CD4-positive, alpha-beta T cell treated with Interleukin-1 beta for 1 hour (primary cell): ENCODE measurements at places on chromosomes 5 and 9.
A peak's percentile ranks its signal among the peaks of the same experiment; 100 is the strongest.

DNA sequence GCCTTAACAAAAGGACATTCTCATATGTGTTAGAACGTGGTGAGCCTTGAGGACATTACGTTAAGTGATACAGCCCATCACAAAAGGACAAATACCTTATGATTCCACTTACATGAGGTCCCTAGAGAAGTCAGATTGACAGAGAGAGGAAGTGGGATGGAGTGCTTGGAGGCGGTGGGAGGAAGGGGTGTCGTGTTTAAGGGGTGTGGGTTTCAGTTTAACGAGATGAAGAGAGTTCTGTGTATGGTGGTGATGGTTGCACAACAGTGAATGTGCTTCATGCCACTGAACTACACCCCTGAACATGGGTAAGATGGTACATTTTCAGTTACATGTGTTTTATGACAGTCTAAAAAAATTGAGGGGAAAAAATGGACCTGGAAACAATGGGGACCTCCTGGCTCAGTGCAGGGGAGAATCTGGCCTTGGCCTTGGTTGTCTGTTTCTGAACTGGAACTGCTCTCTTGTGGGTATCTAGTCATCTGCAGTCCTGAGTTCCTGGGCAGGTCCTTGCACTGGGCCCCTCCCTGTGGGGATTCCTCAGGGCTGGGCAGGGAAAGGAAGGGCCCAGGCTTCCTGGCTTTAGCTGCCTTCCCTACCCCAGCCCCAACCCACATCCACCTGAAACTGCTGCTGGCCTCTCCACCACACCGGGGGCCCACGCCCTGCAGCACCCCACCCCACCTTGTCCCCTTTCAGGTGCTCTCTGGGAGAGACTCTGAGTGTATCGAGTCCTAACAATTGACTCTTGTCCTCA, 17.8 kb downstream of the LRRC8A start:
- DNase-seq: peak; percentile 40

GRCh38 chr5:117982691-117983090, 1005.7 kb downstream of the DTWD2 start:
- no peak for DNase-seq

DNA sequence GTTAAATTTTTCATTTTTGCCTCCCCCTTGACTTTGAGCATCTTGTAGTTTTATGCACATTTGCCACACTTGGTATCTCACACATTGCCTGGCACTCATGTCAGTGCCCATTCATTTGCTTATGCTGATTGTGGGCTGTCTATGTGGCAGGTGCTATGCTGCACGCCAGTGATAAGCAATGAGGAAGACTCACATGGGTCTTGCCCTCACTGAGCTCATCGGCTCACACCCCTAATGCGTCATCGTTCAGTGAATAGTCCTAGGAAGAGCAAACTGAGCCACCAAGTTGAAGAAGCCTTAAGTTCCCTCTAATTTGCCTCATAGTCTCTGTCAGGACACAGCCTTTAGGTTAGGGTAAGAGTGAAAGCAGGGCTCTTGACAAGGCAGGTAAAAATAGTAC, 209.4 kb upstream of the IL12B start:
- DNase-seq: no peak

DNA sequence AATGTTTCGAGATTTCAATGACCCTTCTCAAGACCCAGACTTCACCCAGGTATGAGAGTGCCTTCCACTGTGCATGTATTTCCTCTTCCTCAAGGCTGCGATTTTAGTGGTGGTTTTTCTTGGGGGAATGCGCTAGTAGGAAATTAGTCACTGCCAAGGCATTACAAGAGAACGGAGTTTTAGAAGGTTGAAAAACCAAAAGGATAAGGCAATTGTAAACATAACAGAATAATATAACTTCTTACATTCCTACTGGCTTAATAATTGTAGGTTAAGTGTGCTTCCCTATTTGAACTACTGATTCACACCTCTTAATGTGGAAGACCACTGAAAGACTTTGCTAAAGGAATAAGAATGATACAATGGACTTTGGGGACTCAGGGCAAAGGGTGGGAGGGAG, 38.9 kb downstream of the ACO1 start:
- DNase-seq: no peak

- no peak for DNase-seq
These were observed 62.8 kb downstream of the DAB2IP start for GRCh38 chr9:121714075-121714705.

- DNase-seq: no peak
These were observed 639.0 kb upstream of the ITGA1 start for GRCh38 chr5:52148679-52149078.

DNA sequence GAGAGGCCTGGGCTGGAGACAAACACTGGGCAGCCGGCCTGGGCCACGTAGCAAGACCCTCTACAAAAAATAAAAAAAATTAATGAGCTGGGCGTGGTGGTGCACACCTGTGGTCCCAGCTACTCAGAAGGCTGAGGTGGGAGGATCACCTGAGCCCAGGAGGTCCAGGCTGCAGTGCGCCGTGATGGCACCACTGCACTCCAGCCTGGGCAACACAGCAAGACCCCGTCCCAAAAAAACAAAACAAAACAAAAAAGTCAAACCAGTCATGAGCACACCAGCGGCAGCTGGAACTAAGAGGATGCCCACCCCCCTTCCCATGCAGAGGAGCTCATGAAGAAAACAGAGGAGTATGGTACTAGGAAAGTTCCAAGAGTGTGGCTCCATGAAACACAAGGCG, 2.2 kb upstream of the UBAC1 start:
- DNase-seq: no peak

DNA sequence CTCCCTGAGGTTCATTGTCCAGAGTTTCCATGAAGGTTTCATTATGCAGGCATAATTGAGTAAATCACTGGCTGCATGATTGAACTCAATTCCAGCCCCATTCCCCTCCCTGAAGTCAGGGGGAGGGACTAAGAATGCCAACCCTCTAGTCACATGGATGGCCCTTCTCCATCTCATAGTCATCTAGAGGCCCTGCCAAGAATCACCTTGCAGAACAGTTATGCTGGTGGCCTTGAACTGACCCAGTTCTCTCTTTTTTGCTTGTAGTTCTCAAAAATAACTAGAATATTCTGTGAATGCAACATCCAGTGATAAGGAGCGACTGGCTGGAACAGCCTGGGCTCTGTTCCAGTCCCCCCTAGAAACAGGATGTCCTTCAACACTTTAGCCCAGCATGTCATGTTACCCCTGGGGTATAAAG, 31.7 kb downstream of the SLC35A4 start:
- no peak for DNase-seq

- no peak for DNase-seq
These were observed 132.0 kb upstream of the FAM120A start for GRCh38 chr9:93319301-93319991.

- DNase-seq: no peak
These were observed 46.3 kb upstream of the TBC1D9B start for GRCh38 chr5:179953987-179954386.

GRCh38 chr5:54658010-54658409, 140.5 kb downstream of the SNX18 start:
- DNase-seq: no peak

DNA sequence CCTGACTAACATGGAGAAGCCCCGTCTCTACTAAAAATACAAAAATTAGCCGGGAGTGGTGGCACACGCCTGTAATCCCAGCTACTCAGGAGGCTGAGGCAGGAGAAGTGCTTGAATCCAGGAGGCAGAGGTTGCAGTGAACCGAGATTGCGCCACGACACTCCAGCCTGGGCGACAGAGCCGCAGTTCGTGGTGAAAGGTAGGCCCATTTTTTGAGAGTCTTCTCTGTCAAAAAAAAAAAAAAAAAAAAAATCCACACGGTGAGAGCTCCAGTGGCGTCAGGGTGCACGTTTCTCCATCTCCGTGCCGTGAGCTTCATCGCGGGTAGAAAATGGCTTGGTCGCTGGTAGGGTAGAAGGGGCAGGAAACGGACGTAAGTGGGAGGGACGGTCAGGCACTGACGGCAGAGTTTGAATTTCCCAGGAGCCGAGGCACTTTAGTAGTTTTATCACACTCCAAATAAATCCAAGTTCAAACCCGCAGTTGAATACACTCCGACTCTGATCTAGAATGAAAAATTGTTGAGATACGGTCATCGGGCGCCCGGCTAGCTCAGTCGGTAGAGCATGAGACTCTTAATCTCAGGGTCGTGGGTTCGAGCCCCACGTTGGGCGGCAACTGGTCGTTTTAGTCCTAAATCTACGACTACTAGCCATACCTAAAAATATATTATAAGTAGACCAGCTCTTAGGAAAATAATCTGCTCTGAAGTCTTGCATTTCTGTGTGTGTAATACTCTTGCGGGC, 2.4 kb upstream of the TRIM7 start:
- peak; percentile 78 for DNase-seq

DNA sequence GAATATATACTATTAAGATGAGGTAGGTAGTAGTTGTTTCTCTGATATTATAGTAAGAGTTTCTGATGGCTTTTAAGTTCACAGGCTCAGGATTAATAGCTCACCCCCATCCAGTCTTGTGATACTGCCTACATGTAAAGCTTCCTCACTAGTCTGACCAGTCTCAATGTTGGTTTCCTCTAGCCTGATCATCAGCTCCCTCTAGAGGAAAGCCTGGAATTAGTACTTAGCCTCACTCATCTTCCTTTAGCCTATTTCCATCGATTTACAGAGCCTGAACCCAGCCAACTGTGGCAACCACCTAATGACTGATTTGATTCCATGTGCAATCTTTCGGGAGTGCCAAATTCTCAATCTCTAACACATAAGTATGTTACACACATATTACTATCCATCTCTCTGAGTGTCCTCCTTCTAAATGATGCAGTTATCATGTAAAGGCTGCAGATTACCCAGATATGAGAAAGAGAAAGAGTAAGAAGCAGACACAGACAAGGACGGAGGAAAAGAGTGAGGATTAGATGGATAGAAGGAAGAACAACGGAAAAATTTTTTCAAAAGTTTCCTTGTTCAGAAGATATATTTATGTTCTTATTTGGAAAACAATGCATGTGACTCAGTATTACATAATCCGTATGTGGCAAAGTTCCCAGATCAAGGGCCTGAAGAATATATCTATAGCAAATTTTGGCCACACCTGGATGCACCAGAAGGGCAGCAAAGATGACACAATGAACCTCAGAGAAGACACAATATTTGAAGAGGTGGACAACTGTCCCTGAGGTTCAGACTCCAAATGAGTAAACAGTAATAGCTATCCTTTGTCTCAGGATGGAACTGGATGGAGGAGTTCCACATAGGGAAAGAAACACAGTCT, 333.7 kb downstream of the ELAVL2 start:
- no peak for DNase-seq

- DNase-seq: no peak
These were observed 193.8 kb upstream of the HMHB1 start for GRCh38 chr5:143618141-143618540.

DNA sequence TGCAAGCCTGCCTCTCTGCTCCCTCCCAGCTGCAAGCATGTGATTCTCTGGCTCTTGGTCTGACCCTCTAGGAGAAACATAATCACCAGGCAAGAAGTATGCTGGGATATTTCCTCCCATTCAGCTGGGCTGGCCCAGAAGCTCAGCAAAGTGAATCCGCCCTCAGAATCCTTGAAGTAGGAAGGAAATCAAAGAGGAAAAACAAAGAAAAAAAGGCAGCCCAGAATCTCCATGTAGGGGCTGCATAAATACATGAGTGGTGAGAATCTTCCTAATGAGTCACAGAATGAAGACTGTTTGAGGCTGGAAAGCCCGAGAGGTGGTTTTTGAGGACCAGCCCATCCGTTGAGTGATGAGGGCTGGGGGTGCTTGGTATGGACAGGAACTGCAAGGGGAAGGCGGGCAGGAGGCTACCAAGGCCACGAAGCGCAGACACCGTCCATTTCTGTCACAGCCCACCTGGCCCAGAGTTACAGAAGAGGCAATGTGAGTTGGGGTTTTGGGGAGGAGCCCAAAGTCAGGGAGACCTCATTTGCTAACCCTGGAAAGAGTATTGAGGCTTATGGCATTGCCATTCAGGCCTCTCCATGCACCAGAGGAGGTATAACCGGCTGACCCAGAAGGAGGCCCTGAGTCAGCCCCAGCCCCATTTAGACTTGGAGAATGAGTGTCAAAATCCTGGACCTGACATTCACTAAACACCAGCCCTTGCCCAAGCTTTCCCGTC, 33.4 kb upstream of the TGFBR1 start:
- no peak for DNase-seq

GRCh38 chr5:9869616-9870288, 239.6 kb upstream of the TAS2R1 start:
- DNase-seq: no peak

GRCh38 chr9:122418016-122418415, 47.2 kb downstream of the PTGS1 start:
- no peak for DNase-seq

- no peak for DNase-seq
These were observed 111.5 kb upstream of the EQTN start for GRCh38 chr9:27408482-27408881.

- DNase-seq: peak; percentile 60
These were observed 10.1 kb downstream of the ATG12 start for GRCh38 chr5:115831163-115831768.

- DNase-seq: no peak
These were observed 59.8 kb upstream of the RNU6ATAC start for GRCh38 chr9:134224127-134224526.

GRCh38 chr5:177095088-177095669, 8.5 kb downstream of the FGFR4 start:
- no peak for DNase-seq

DNA sequence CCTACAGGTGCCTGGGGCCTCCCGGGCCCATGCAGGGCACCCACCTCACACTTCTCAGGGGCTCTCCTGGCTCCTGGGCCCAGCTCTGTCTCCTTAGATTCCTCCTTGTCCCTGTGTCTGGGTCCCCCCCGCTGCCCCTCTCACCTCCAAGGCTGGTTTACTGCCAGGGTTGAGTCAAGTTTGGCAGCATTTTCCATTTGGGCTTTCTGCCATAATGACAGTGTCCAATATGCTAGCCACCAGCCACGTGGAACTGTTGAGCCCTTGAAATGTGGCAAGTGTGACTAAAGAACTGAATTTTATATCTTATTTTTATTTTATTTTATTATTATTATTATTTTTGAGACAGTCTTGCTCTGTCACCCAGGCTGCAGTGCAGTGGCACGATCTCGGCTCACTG, 1.9 kb downstream of the TTC16 start:
- DNase-seq: no peak

DNA sequence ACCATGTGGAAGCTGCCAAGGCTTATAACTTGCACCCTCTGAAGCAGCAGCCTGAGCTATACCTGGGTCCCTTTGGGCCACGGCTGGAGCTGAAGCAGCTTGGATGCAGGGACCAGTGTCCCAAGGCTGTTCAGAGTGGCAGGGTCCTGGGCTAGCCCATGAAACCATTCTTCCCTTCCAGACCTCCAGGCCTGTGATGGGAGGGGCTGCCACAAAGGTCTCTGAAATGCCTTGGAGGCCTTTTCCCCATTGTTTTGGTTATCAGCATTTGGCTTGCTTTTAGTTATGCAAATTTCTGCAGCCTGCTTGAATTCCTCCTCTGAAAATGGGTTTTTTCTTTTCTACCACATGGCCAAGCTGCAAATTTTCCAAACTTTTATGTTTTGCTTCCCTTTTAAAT, 433.7 kb upstream of the ACO1 start:
- DNase-seq: no peak

GRCh38 chr5:88545338-88545737, 276.7 kb upstream of the TMEM161B start:
- DNase-seq: no peak

GRCh38 chr9:30661925-30662324, 1722.5 kb upstream of the ACO1 start:
- no peak for DNase-seq

GRCh38 chr9:134217431-134218210, 53.3 kb upstream of the RNU6ATAC start:
- DNase-seq: no peak
